IMR-90 (cell line): ENCODE measurements at places on chromosomes 1 and 21. TPM values are rescaled to one million over a fixed set of nuclear protein-coding genes. Genes with fewer than 3 reads are reported as not detected.

The NTMT2 gene
- not detected in 2 replicates for polyA plus RNA-seq

The LCE3D gene
- not detected in 2 replicates for polyA plus RNA-seq

The RGSL1 gene
- polyA plus RNA-seq = not detected in 2 replicates

The HSPA6 gene
- polyA plus RNA-seq = 0.50 and 0.67 TPM in 2 replicates

The E2F2 gene
- 0.39 and 0.51 TPM in 2 replicates for polyA plus RNA-seq

The HPDL gene
- polyA plus RNA-seq = 1.1 and 1.5 TPM in 2 replicates

DNA sequence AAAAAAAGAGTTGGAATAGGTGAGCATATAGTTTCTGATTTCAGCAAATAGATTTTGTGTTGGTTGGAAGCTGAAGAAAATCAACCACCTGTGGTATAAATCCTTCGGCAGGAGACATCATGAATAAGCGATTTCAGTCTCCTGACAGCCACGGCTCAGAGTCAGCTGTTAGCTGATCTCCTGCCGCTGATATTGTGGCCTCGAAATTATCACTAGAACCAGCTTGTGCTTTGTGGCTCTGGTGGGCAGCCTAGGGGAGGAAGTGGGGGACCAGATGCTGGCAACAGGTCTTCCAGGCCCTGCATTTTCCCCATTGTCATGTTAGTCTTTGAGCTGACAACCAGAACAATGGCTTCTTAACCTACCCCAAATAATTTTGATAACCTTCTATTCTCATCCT, 842 bp upstream of the GCSAML start:
- no peak overlapping the region for H3K27ac ChIP-seq
- no peak overlapping the region for H3K4me3 ChIP-seq
- H3K27me3 ChIP-seq = no peaks in the 10 kb centered on the region
- DNase-seq = no peak
- no peaks in the 10 kb centered on the region for H3K4me1 ChIP-seq

DNA sequence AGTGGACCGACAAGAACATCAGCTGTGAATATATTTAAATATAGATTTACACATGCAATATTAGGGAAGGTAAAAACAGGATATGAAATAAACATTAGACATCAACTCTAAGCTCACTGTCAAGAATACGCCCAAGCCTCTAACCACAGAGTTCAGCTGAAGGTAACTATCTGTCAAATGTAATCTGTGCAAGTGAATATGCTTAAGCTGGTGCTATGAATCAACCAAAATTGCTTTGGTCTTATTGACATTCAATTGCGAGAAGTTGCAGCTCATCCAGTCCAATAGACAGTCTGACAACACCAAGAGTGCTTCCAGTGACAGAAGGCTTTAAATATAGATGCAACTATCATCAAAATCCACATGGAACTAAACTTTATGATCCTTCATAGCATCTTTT, 32.3 kb downstream of the USH2A start:
- no peaks in the 10 kb centered on the region for H3K27me3 ChIP-seq
- no peak for DNase-seq
- H3K27ac ChIP-seq = no peak overlapping the region
- no peaks in the 10 kb centered on the region for H3K4me1 ChIP-seq

DNA sequence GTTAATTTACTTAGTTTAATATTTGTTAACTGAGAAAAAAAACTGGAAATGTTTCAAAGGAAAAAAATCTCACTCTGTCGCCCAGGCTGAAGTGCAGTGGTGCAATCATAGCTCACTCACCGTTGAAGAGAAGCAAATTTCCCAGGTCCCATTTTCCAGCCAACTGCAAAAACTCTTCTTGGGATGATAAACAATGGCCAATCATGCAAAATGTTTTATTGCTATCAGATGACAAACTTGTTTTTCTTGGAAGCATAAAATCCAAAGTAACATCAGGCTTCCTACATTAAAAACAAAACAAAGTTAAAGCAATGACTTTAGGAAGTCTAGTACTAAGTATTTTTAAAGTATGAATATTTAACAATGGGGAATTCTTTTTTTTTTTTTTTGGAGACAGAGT, 84.9 kb downstream of the LYST start:
- no peaks in the 10 kb centered on the region for H3K27me3 ChIP-seq
- DNase-seq = peak; percentile 3
- H3K4me1 ChIP-seq = peaks cover 6% of the 10 kb centered on the region
- H3K36me3 ChIP-seq = no peaks in the 10 kb centered on the region

GRCh38 chr1:99447721-99448120, 183.4 kb downstream of the PLPPR4 start:
- H3K4me1 ChIP-seq = no peaks in the 10 kb centered on the region
- H3K4me3 ChIP-seq = no peak overlapping the region
- H3K27ac ChIP-seq = no peak overlapping the region
- no peaks in the 10 kb centered on the region for H3K27me3 ChIP-seq
- peak; percentile 22 for DNase-seq

DNA sequence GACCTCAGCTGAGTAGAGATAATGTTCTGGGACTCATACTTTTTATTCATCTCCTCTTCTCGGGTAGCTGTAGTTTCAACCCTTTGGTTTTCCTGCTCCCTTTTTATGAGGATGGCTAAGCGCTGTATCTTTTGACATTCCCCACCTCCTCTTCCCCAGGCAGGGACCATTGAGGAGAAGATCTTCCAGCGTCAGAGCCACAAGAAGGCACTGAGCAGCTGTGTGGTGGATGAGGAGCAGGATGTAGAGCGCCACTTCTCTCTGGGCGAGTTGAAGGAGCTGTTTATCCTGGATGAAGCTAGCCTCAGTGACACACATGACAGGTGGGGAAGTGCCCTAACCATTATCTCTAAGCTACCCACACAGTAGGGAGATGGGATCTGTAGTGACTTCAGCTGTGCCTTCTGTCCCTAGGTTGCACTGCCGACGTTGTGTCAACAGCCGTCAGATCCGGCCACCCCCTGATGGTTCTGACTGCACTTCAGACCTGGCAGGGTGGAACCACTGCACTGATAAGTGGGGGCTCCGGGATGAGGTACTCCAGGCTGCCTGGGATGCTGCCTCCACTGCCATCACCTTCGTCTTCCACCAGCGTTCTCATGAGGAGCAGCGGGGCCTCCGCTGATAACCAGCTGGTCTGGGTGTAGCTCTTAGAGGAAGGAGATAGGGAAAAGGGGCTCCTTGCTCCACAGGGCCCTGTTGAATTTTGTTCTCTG, 25.6 kb downstream of the LRRC41 start:
- H3K36me3 ChIP-seq = peaks cover 42% of the 10 kb centered on the region
- H3K27ac ChIP-seq = no peak overlapping the region
- no peaks in the 10 kb centered on the region for H3K27me3 ChIP-seq
- DNase-seq = no peak

DNA sequence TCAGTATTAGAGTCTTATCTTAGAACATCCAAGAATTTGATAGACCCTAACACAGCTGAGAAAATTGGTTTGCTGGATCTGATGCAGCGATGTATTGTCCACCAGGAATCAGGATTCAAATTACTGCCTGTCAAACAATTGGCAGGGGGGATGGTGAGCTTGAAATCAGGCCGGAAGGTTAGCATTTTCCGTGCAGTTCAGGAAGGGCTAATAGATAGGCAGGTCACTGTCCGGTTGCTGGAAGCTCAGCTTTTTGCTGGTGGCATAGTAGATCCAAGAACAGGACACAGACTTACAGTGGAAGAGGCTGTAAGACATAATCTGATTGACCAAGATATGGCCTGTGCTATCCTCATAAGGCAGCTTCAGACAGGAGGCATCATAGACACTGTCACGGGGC, 127.2 kb downstream of the MACF1 start:
- DNase-seq = no peak
- H3K27me3 ChIP-seq = no peaks in the 10 kb centered on the region
- peaks cover 39% of the 10 kb centered on the region for H3K36me3 ChIP-seq
- H3K4me1 ChIP-seq = no peaks in the 10 kb centered on the region

GRCh38 chr1:210293171-210293607, 35.5 kb upstream of the HHAT start:
- H3K27me3 ChIP-seq = peaks cover 35% of the 10 kb centered on the region
- DNase-seq = peak; percentile 1
- no peak overlapping the region for H3K4me3 ChIP-seq
- H3K27ac ChIP-seq = no peak overlapping the region
- H3K4me1 ChIP-seq = peaks cover 3% of the 10 kb centered on the region; the same call in 1 of the 2 replicates

- no peak overlapping the region for H3K4me3 ChIP-seq
- H3K4me1 ChIP-seq = 0 out of 2 replicates have a peak, but pooled peaks cover 3% of the 10 kb centered on the region
- H3K27ac ChIP-seq = no peak overlapping the region
- DNase-seq = peak; percentile 65
- no peaks in the 10 kb centered on the region for H3K36me3 ChIP-seq
Observed at GRCh38 chr1:145884675-145885074, 991 bp downstream of the ANKRD35 start.

DNA sequence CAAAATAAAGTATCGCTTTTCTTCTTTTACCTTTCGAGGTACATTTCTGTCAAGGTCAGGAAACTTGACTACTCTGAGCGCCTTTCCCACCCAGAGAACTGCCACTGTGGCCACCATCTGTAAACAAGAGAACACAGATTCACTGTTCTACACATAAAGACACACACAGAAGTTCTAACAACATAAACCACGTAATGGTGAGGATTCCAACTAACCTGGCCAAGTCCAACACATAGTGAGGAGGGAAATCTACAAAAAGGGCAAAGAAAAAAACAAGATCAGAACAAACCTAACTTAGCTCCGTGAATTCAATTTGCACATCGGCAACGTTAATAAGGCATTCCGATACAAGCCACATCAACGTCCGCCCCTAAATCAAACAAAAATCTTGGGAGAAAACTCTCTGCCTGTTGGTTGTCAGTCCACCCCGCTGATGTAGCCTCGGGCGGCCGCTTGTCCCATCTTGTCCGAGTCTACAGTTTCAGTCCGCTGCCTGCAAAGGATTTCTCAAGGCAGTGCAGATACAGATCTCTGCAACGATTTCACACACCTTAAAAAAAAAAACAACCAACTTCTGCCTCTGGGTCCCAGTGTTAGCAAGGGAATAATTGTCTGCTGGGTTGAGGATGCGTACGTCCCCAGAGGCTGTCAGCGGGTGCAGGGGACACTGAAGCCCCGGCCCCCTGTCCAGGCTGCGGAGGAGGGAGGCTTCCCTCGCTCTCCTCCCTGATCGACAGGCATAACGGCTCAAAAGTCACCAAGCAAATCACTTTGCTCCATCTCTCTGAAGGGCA, 1.0 kb downstream of the SLC35D1 start:
- peaks cover 3% of the 10 kb centered on the region for H3K4me1 ChIP-seq
- peak overlapping the region; percentile 93 for H3K4me3 ChIP-seq
- no peaks in the 10 kb centered on the region for H3K27me3 ChIP-seq
- H3K36me3 ChIP-seq = peaks cover 7% of the 10 kb centered on the region; the same call in 1 of the 2 replicates
- peak; percentile 42 for DNase-seq

DNA sequence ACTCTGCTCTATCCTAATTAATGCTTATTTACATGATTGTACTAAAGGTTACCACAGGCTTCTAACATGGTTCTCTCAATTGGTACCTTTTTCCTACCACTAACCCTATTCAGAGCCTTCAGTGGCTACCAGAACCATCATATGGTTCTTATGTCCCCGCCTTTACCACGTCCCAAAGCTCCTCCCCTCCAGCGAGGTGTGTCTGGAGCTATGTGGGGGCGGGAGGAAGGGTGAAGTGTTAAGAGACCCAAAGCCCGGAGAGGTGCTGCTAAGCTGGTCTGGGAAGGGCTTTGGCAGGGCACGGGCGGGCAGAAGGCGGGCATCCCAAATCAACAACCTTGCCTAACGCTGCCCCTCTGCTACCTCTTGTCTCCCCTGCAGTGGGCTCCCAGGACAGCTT, 10.0 kb downstream of the SPATA46 start:
- H3K27ac ChIP-seq = no peak overlapping the region
- no peak for DNase-seq
- H3K27me3 ChIP-seq = peaks cover 20% of the 10 kb centered on the region
- H3K4me3 ChIP-seq = 0 out of 2 replicates have a peak overlapping the region, but pooled peaks have one; percentile 23

DNA sequence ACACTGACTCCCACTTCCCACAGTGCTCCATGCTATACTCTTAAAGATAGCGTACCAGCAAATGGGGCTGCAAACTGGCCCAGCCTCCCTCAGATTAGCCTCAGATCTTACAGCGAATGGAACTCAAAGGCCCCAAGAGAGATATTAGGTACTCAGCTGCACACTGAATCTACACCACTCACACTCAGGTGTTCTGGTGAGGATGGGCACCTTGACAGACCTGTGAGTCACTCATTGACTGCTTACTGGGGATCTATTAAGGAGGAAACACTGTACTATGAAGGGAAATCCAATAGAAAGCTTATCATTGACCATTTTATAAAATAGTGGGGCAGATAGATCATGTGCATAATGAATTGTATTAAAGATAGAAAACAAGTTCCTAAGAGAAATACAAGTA, 164.3 kb upstream of the ATP1B1 start:
- H3K4me3 ChIP-seq = no peak overlapping the region
- H3K4me1 ChIP-seq = no peaks in the 10 kb centered on the region
- DNase-seq = no peak
- no peaks in the 10 kb centered on the region for H3K27me3 ChIP-seq
- H3K27ac ChIP-seq = no peak overlapping the region
- no peaks in the 10 kb centered on the region for H3K36me3 ChIP-seq

DNA sequence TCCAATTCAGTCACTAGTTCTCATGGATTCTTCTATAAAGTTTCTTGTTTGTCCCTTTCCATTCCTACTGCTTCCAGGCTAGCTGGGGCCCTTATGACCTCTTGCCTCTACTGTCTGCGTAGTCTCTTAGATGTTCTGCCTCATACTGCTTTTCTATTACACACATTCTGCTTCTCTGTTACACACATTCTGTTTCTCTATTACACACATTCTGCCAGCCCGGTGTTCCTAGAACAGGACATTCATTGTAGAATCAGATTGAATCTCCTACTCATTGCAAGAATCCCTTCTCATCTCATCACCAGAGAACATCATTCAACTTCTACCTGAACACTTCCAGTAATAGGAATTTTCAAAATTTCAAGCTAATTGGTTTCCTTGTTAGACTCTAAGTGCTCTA, 69.3 kb upstream of the QSOX1 start:
- peaks cover 8% of the 10 kb centered on the region for H3K36me3 ChIP-seq
- no peaks in the 10 kb centered on the region for H3K27me3 ChIP-seq
- H3K4me1 ChIP-seq = no peaks in the 10 kb centered on the region; the same call in 1 of the 2 replicates
- no peak overlapping the region for H3K27ac ChIP-seq
- no peak overlapping the region for H3K4me3 ChIP-seq

DNA sequence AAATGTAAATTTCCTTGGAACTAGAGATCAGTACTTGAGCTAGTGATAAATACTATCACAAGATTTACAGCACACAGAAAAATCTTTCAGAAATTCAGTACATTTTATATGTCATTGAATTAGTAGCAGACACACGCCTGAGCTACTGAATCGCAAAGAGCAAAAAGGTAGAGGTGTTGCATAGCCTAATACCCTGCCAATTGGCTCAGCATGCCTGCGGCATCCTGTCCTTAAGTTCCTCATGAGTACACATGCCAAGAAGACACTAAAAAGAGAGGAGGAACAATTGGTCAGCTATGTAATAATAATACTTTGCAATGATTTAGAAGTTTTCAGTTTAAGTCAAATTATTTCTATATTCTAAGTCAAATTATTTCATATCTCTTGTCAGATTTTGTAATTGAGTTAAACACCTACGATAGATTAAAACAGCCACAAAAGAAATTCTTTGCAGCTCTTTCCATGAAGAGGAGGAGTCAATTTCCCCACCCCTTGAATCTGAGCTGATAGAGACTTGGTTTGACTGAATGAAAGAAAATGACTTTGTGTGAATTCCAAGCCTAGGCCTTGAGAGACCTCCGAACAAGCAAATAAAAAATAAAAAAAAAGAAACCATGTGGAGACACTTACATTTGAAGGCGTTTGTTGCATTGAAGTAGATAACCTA, 36.2 kb upstream of the PKN2 start:
- no peaks in the 10 kb centered on the region for H3K4me1 ChIP-seq
- H3K27ac ChIP-seq = no peak overlapping the region
- no peak overlapping the region for H3K4me3 ChIP-seq
- H3K27me3 ChIP-seq = no peaks in the 10 kb centered on the region
- no peaks in the 10 kb centered on the region for H3K36me3 ChIP-seq
